ENCODE measurements at places on chromosomes 2 and 18.

DNA sequence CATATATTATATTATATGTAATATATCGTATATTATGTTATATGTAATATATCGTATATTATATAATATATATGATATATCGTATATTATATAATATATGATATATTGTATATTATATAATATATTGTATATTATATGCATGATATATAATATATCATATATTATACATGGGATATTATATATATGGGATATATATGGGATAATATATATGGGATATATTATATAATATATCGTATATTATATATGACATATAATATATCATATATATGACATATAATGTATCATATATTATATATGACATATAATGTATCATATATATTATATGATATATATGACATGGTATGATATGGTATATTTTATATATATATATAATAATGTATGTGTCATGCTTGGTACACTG is 100.7 kb upstream of the STPG4 start:
- DNase-seq = no peak

GRCh38 chr18:3041843-3042242 is 28.9 kb upstream of the LPIN2 start:
- DNase-seq = no peak

- no peak for DNase-seq
These were observed 33.7 kb downstream of the DTNB start for GRCh38 chr2:25639696-25640095.

GRCh38 chr2:37550190-37550589 is 121.3 kb downstream of the CDC42EP3 start:
- DNase-seq = no peak

DNA sequence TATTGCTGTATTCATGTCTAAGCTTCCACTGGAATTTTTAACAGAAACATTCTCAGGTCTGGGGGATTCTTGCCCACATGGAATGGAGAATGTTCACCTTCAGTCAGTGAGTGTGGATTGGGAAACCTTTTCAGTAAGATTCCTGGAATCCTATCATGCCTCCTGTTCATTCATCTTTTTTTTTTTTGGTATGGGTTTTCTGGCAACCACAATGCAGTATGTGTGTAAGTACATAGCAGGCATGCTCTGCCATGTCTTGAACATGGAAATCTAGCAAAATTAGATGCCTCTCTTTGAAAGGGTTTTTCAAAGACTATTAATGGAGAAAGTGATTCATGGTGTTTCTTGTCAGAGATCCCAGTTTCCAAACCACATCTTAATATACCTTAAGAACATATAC is 176.5 kb downstream of the LTBP1 start:
- no peak for DNase-seq

DNA sequence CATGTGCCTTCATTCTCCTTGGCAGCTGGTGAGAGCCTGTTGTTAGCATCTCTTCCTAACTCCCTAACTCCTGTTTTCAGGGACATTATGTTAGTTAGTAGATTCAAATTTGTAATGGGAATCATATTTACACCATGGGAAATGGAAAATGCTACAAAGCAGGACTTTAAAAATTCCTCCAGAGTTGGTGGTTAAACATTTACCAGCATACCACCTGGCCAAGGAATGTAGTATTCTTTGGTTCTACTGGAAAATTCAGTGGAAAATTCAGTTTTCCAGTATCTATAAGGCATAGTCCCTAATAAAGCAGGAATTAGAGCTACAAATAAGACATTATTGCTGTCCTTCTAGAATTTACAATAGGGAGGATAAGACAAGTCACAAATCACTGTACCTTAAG is 291.7 kb downstream of the GPD2 start:
- DNase-seq = no peak

- DNase-seq = no peak
These were observed 284.0 kb upstream of the MC4R start for GRCh38 chr18:60656553-60656952.

- peak; percentile 50 for DNase-seq
These were observed 579 bp downstream of the MAT2A start for GRCh38 chr2:85539361-85540132.

- DNase-seq = no peak
These were observed 239.2 kb upstream of the HS6ST1 start for GRCh38 chr2:128557831-128558241.

GRCh38 chr2:176544991-176545956 is 276.0 kb downstream of the MTX2 start:
- DNase-seq = no peak

DNA sequence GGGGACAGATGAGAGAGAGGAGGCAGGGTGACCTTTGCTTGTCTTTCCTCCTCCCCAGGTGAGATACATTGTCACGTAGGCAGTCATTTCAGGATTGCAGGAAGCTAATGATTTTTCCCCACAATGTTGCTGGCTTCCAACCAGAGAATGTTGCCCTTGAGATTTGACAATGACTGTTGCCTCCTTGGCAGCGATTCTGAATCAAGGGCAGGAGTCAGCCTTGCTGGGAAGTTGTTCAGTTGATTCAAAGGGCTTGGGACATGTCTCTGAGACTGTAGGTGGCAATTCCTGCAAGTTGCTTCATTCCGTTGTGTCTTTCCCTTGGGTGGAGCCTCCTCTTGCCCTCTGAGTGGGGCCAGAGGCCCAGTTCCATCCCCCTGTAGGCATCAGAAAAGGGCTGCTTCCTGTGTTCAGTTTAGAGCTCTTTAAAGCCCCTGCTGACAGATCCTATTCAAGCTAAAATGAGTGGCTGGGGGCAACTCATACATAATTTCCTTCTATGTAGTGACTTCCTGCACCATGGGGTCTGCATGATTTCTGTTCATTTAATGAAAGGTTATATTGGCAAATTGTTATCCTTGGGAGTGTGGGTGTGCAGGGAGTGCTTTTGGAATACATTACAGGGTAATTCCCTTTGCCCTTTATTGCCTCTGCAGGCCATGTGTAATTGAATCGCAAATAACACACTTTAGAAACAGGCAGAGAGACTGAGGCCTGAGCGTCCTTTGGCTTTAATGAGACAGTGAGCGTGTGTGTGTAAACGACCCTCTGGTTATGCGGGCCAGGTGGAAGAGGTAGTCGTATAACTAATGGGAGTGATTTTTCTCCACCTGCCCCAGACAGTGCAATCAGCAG is 52.4 kb downstream of the GPR39 start:
- no peak for DNase-seq

GRCh38 chr2:169360984-169361705 is 1.2 kb downstream of the LRP2 start:
- no peak for DNase-seq

DNA sequence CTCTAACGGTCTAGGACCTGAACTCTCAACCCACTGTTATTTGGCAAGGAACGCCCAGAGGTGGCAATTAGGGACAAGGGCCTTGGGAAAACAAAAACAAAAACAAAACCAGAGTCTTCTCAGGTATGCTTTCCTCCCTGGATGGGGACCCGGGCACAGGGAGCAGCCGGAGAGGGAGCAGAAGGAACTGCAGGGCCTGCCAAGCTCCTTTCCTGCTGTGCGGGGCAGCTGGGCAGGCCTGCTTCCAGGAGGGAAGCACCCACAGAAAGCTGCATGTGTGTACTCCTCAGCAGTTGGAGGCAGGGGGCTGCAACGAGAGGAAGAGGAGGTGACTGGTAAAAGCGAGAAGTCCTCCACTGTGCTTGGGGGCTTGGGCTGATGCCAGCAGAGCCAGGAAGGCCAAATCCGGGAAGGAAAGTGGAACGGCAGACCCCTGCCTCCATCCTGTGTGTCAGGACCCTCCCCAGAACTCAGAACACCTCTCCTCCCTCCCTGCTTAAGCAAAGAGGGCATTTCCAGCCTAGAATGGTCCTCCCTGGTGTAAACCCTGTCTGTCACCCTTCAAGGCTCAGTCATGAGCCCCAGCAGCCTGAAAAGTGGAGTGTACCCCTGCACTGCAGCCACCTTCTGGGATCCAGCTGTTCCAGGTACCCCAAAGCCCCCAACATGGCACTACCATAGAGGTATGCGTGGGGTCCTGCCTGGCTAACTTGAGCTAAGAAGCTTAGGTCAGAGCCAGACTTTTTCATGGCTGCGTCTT is 56.3 kb downstream of the DNMT3A start:
- DNase-seq = no peak

- DNase-seq = no peak
These were observed 135.1 kb downstream of the DLGAP1 start for GRCh38 chr18:4319738-4320677.

- DNase-seq = no peak
These were observed 26.5 kb upstream of the HNMT start for GRCh38 chr2:137937778-137938177.

DNA sequence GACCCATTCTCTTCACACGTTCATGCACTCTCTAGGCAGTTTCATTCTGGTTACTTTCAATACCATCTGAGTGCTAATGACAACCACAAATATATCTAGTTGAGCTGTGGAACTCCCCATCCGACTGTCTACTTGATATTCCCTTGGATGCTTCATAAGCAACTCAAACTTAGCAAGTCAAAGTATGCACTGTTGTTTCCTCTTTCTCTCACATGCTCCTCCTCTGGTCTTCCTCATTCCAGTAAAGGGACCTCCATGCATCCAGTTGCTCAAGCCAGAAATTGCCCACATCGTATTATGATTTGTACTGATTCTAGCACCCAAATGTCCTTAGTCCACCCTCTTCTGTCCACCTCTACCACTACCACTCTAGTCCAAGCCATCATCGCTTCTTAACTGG is 22.3 kb downstream of the SEMA4F start:
- DNase-seq = no peak

- no peak for DNase-seq
These were observed 87.1 kb downstream of the SS18 start for GRCh38 chr18:26003356-26003755.

DNA sequence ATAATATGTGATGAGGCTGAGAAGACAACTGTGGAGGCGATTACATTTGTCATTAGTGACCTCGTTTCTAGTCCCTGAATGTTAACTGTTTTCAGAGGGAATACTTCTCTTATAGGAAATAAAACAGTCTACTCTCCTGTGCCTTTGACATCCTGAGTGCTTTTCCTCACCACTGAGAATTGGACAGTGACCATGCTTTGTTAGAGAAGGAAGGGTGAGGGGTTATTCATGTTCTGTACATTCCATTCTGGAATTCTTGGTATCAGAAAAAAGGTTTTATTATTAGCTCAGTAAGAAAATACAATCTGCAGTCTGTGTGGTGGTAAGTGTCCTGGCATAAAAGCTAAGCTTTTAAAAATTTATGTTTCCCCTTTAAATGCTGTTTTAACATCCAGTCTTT is 58.8 kb downstream of the PARD3B start:
- DNase-seq = no peak

- no peak for DNase-seq
These were observed 105.9 kb downstream of the TMX3 start for GRCh38 chr18:68608851-68609490.

GRCh38 chr18:4093676-4094075 is 361.4 kb downstream of the DLGAP1 start:
- no peak for DNase-seq

DNA sequence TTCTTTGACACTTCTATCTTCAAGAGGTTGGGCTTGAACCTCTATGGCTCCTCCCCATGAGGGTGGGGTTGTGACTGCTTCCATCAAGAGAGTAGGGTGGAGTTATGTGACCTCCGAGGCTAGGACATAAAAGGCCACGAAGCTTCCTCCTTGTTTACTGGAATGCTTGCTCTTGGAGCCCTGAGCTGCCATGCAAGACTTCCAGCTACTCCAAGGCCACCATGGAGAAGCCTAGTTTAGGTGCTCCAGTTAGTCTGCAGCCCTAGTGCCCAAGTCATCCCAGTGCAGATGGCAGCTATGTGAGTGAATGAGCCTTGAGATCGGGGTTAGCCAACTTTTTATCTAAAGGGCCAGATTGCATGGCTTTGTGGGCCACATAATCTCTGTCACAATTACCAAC is 2.4 kb upstream of the MERTK start:
- DNase-seq = no peak

- no peak for DNase-seq
These were observed 23.3 kb upstream of the LMAN1 start for GRCh38 chr18:59382383-59382782.

DNA sequence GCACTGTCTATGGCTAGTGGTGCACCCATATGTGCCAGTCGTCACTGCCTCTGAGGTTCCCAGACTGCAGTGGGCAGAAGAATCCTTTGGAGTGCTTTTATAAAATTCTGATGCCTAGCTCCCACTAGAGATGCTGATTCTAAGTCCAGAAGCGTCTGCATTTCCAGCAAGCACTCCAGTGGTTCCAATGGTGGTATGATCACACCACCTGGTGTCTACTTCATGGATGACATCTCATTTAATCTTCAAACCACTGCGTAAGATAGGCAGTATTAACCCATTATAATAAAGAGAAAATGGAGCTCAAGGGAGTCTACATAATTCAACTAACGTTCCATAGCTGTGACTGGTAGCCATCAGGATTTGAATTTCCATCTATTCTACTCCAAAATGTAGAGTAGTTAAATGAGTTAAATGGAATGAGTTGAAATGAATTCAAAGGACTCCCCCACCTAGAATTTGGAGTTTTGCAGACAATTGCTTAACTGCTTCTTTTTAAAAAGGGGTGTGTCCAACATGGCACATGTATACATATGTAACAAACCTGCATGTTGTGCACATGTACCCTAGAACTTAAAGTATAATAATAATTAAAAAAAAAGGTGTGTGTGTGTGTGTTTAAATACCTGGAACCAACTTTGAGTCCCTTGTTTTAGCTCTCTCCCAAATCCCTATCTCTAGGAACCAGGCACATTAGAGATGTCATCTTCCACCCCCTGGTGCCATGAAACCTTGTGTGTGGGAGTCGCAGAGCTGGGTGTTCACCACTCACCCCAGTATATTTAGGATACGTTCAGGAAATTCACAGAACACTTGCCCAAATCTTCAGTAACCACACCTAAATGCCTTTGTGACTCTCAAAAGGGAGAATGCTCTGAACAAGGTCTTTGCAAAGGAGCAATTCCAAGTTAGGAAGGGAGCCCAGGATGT is 14.1 kb downstream of the LAMA3 start:
- DNase-seq = no peak

DNA sequence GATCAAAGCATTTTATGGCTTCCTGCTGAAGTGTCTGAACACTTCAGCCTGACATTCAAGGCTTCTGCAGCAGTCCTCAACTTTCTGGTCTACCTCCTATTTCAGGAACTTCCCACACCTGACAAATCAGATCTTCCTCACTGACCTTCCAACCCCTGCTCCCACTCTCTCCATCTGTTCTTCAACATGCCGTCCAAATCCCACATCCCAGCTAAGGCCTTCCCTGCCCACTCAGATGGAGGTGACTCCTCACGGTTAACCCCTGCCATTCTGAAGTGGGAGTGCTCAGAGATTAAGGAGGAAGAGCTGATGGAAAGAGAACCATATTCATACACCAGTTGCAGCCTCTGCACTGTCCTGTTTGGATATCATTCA is 104.8 kb downstream of the POLR1A start:
- DNase-seq = no peak

DNA sequence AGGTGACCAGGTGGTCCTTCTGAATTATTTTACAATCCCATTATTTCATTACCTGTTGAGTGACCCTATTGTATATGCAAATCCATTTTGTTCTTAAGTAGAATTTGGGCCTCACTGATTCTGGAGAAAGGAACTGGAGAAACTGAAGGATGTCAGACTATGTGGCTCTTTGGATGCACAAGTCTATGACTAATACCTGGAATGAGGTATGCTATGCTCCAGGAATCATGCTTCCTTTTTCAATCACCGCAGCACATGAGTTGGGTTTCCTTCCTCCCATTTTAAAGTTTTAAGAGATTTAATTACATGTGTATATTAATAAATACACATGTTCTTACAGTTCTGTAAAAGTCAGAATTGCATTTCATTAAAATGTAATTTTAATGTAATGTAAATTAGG is 253.9 kb upstream of the VWC2L start:
- DNase-seq = no peak

All from GM12892 (cell line).